ENCODE measurements at places on chromosomes 3 and 15.

DNA sequence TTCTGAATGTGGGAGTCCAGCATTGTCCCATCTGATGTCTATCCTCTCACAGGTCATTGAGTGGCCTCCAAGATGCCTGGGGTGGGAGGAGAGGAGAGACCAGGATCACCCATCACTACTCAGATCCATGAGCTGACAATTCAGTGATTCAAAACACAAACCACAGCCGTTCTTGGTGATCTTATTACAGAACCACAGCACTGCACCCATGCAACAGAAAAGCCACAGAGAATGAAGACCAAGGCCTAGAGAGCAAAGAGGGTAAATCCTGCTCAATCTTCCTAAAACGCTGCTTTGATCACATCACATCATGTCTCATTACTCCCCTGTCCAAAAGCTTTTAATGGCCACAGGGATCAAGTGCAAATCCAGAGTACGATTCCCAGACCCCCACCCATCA lies 23.5 kb downstream of the ANP32A start:
- no peak for DNase-seq

GRCh38 chr3:163821841-163822240 lies 1256.5 kb downstream of the SI start:
- no peak for DNase-seq

DNA sequence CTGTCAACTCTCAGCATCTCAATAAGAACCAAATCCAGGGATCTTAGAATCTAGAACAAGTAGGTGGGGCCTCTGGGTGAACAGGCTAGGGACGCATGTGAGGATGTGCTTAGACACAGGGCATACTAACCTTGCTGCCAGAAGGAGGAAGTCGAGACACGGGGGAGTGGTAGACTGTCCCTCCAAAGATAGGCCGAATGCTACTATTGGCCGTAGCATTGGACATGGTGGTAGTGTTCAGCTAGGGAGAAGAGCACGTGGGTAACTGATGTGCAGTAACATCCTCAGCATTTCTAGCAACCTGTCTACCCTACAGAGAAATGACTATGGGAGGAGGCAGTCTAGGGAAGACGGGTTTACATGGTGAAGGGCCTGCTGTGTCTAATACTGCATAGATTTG lies 15.6 kb downstream of the RCCD1 start:
- DNase-seq = no peak

GRCh38 chr3:194404365-194405140 lies 5.5 kb upstream of the GP5 start:
- DNase-seq = peak; percentile 49

- DNase-seq = no peak
Measured at GRCh38 chr3:4834403-4834866, 144.8 kb upstream of the BHLHE40 start.

DNA sequence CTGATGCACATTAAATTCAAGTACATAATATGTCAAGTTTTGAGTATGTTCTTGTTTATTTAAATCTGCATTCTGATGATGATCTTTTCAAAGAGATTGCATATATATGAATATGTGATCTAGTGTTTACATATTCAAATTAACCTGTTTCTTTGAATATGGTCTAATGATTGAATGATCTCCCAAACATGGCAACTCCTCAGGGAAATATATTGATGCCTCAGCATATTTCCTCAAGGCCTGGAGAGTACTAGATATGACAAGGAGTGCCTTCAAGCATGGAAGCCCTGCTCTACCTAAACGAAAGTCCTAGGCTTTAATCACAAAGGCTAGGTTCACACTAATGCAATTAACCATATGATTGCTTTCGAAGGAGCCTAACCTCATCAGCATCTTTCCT lies 532.8 kb downstream of the ZIC1 start:
- DNase-seq = no peak

DNA sequence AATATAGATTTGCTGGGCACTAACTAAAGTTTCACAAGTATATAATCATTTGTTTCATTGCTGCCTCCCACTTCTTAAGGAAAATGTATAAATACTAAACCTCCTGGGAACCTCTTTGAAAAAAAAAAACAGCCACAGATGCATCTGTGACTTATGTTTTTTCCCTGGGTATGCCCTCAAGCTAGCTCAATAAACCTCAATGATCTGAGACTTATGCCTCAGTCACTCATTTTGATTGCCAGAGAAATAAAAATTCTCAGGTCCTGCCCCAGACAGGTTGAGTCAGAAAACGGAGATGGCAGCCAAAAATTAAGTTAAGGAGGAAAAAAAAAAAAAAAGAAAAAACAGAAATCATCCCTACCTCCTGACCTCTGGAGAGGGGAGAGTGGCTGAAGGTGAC lies 22.1 kb downstream of the ILDR1 start:
- no peak for DNase-seq

DNA sequence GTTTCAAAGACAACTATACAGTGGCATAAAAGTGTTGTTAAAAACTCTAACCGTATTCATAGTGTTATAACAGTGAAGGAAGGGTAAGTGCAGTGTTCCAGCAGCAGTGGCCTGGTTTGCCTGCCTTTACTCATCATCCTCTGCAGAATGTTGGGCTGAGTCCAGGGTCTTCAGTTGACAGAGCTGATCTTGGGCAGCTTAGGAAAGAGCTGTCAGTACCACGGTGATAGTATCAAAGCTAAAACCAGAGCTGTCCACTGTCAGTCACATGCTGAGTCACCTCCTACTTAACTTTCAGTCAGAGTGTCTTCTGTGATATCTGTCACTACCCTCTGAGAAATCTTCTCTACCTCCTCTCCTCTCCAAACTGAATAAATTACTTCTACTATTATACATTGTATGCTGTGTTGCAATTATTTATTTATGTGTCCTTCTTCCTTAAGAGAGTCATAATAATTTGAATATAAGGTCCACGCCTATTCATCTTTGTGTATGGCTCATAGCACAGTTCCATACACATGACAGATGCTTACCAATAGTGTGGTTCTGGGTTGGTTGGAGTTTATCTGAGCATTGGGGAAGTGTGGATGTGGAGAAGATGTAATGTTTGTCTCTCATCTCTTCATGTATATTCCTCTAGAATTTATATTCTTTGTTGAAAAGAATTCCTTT lies 242.1 kb downstream of the ZIC1 start:
- no peak for DNase-seq

DNA sequence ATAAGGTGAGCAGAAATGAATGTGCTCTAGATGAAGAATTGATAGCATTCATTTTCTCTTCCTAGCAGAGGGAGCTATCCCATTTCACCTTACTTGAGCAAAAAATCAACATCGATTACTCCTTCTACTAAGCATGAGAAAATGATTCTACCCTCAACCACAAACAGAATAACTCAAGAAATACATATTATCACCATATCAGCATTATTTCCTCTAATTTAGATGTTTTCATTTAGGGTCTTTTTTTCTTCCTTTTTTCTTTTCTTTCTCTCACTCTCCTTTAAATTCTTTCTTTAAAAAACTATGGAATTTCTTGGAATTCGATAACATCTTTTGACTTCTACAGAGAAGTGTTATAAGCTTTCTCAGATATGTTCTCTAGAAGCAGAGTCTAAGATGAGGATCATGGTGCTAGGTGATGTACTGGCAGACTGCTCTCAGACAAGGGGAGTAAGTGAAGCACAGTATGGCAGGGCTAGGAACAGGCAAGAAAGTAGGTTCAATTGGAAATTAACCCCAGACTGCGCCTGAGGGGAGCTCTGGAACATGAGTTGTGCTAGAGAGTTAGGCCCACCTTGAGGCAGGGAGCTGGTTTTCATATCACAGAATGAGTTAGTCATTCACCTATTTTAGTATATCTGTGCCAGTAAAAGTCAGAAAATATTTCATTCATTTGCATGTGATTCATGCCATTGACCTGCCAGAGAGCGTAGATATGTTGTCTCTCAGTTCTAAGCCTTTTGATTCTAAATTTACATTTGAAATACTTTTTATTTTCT lies 279.2 kb upstream of the KCNH8 start:
- no peak for DNase-seq

DNA sequence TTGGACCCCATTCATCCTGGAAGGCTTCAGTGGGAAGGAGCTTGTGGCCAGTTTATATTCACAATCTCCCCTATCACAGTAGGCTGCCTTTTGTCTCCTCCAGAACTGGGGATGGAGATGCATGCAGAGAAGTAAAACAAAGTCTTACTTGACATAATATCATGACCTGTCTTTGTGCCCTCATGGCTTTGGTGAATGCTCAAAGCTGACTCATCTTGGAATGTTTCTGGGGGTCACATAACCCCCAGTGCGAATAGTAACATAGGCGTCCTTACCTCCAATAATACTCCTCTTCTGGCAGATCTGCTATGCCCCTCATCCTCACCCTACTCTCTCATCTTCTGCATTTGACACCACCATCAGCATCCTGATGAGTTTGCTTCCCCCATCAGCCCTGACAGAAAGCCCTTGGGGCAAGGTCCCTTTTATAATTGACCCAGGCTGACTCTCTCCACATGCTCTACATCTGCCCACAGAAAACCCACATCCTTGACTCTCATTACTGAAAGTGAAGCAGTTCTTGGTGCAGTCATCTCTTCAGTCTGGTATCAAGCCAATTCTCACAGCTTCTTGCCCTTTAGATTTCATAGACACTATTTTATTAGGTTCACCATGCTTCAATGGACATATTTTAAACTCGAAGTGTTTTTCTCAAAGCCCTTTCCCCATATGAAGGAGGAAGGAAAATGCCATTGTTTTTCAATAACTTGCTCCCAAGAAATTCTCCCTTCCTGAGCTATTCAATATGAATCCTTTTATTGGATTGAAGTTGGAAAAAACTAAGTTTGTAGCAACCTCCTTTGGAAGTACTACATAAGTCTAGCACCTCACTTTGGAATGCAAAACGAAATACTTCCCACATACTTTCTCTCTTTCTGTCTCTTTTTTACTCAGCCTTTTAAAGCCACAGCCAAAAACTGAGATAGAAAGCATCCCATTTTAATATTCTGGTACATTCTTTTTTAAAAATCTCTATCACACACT lies 36.6 kb downstream of the OSTN start:
- no peak for DNase-seq

GRCh38 chr15:88759872-88760271 lies 43.4 kb upstream of the ACAN start:
- DNase-seq = no peak

- DNase-seq = no peak
Measured at GRCh38 chr15:29665444-29666003, 156.7 kb downstream of the TJP1 start.

DNA sequence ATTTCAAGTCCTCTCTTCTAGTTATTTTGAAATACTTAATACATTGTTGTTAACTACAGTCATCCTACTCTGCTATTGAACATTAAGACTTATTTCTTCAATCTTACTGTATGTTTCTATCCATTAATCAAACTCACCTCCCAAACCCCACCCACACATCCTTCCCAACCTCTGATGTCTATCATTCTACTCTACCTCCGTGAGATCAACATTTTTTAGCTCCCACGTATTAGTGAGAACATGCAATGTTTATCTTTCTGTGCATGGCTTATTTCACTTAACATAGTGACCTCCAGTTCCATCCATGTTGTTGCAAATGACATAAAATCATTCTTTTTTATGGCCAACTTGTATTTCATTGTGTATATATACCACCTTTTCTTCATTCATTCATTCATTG lies 236.6 kb upstream of the CTNNB1 start:
- no peak for DNase-seq

- DNase-seq = no peak
Measured at GRCh38 chr15:29638781-29639180, 183.5 kb downstream of the TJP1 start.

DNA sequence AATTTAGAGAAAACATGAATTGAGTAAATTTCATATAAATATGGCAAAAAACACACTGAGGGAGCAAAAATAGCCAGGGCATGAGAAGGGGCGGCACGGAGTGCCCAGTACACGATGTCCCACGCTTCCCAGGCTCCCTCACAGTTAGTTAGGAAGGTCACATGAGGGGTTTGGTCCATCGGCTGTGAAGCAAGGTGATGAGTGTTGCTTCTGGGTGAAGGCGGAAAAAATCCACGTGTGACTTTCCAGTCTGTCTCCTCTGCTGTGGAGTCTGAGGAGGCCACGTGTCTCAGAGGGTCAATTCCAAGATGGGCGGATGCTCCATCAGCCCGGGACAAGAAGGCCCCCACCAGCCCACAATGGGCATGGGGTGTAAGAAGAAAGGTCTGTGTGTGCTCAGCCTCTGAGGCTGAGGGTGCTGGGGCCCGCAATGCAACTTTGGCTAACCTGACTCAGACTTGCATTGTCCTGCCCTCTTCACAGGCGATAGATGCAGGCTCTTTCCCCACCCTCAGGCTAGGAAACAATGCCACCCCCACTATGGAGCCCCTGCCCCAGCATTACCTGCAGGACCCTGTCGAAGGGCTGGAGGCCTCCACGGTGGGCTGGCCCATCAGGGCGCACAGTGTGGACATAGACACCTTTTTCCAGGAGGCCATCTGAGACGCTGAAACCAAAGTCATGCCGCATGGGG lies 45.7 kb downstream of the GRIP2 start:
- DNase-seq = no peak

- DNase-seq = no peak
Measured at GRCh38 chr3:153291059-153291685, 129.1 kb downstream of the RAP2B start.

GRCh38 chr15:63093486-63094205 lies 28.0 kb upstream of the LACTB start:
- peak; percentile 72 for DNase-seq

DNA sequence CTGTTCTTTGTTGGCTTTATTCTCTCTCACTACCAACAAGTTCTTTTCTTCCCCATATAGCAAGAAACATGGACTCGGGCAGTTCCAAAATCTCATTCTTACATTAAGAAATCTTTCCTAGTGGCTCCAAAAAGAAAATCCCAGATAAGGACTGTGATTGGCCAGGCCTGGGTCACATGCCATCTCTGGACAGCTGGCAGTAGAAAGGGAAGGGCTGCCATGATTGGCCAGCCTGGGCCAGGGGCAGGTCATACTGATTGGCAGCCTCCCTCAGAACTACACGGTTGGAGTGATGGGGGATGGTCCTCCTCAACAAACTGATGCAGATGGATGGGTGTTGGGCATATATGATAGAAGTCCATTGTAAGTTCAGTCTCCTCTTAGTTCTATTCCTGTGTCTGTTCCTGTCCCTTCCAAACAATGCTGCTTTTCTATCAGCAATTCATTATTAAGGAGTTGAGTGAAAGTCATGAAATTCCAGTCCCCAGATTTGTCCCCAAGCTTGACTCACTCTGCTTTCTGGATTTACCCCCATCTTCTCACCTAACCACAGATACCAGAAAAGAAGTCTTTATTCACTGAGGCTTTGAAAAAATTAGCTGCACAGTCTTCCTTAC lies 175.5 kb downstream of the ATG7 start:
- no peak for DNase-seq

Data from NCI-H460 (cell line).